ENCODE measurements at places on chromosomes 4 and X. TPM values are rescaled to one million over a fixed set of nuclear protein-coding genes. Genes with fewer than 3 reads are reported as not detected.

- no peak for DNase-seq
Observed at GRCh38 chr4:42344749-42345148, 52.5 kb upstream of the SHISA3 start.

GRCh38 chr4:80576796-80577195 is 241.3 kb downstream of the CFAP299 start:
- DNase-seq, result no peak

DNA sequence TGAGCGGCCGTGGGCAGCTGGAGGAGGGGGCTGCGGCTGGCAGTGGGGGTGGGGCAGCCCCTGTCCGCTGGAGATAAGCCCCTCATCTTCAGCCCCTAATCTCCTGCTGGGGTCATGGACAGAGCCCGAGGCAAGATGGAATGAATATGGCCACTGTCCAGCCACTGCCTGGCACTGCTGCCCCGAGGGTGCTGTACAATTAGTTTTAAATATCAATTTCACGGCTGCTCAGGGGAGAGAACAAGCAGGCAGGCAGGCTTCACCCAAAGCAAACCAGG is 64.1 kb upstream of the NKX1-1 start:
- no peak for DNase-seq

- DNase-seq, result no peak
Observed at GRCh38 chr4:5814421-5814820, 78.5 kb downstream of the CRMP1 start.

DNA sequence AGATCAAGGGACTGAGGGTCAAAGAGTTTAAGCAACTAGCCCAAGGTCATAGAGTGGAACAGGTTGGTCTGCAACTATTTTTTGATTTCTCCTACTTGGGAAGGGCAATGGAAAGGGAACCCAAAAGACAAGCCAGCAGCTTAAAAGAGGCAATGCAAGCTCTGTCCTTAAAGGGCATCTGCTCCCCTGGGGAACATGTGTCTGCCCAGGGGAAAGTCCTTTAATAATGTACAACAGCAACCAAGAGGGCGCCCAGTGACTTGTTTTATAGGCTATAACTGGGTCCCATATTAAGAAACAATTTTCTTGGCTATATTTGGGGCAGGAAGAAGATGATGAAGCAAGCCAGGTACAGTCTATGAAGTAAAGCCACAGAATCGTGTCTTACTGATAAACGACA is 54.7 kb upstream of the RBM47 start:
- DNase-seq, result no peak

DNA sequence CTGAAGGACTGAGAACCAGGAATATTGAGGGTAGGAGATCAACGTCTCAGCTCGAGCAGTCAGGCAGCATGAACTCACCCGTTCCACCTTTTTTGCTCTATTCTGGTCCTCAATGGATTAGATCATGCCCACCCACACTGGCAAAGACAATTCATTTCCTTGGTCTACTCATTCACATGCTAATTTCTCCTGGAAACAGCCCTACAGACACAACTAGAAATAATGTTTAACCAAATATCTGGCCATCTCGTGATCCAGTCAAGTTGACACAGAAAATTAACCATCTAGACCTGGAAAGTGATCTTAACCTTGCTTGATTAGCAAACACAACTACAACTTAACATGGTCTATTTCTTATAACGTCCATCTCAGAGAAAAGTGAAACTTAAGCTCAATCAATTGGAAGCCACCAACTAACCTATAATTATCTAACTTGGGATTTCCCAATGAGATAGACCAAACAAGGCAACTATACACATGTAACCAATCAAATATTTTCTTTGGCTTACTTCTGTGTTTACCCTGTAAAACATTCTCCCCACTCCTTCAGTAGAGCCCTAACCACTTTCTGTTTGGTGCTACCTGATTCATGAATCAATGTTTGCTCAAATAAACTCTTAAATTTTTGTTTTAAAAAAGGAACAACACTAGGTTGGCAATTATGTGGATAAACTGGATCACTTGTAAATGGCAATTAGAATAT is 69.7 kb upstream of the MAMLD1 start:
- DNase-seq, result no peak

DNA sequence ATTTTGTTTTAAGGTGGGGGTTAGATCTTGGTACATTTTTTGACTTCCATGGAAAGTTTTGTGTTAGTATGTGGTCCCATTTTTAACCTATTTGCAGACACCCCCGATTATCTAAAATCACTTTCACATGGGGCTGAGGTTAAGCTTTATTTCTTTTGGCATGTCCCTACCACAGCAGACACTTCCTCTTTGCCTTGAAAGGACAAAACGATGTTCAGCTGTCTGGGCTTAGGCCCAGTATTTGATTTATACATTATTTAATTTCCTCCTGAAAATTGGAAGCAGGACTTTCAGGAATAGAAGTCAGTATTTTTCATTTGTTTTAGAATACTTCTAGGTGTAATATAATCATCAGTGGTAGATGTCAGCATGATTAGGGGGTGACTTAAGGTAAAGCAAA is 112.4 kb upstream of the SPRY1 start:
- DNase-seq, result no peak

The GNRHR gene
- not detected for total RNA-seq

DNA sequence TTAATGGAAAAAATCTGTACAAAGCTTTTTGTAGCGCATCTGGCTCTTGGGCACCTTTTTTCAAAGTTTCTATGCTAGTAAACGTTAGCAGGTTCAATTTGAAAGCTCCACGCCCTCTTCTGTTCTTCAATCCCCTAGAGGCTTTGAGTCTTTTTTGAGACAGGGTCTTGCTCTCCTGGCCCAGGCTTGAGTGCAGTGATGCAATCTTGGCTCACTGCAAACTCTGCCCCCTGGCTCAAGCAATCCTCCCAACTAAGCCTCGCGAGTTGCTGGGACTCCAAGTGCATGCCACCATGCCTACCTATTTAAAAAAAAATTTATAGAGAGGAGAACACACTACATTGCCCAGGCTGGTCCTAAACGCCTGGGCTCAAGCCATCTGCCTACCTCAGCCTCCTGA is 9.2 kb downstream of the RXFP1 start:
- no peak for DNase-seq

DNA sequence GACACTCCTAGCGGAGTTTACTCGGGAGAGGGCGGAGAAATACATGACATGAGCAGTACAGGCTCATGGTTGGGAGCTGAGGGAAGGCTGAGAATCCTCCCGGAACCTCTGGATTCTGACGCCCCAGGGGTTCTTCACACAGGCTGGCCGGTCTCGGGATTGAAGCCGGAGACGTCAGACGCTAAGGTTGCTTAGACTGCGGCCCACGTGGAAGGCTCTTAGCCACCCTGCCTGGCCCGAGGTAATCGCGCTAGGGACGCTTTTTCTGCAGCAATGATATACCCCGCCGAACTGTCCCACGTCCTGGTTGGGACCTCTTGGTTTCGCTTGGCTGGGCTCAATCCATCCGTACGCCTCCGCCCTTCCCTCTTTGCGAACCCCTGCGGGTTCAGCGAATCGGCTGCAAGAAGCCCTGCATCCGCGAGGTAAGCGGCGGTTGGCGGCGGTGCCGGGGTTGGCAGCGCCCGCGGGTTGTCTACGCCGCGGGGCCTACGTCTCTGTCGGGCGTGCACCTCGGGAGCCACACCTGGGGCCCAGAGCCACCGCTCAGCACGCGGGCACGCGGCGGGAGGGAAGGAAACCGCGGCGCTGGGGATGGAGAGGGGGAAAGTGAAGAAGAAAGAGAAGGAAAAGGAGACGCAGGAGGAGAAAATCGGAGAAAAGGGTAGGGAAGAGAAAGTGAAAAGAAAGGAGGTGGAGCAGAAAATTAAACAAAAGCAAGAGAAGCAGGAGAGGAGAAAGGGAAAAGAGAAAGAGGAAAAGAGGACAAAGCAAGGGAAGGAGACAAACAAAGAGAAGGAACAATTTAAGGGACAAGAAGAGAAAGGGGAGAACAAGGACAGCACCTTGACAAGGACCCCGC is at the start of gene ARL9:
TSS of gene ARL9 (plus strand) at position 523 of the 862 bp plus-strand sequence. CDS start at position 595, 72 bp downstream.
- DNase-seq, result peak; percentile 31

DNA sequence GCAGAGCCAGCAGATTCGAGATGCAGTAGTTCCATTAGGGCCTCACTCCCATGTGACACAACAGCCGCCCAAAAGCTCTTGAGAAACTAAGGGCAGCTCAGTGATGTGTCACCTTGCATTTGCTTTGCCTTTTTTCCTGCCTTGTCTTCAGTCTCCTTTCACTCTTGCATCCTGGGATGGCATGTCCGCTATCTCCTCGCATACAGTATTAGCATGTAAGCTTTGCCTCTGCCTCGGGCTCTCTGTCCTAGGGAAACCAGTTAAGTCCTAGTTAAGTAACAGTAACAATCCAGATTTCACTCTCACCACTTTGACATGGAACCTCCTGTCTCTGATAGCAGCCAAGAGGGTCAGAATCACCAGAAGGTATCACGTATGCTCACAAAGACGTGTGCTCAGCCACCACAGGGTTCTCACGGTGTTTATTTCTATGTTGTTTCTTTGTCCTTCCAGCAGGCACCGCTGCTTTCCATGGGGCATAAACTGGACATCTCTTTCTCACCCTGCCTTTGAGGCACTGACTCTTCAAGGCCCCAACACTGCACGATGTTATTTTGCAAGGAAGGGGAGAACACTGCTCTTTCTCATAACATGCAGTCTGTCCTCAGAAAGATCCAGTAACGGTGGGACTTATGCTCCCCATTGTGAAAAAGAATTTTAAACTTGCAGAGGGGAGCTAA is 26.7 kb upstream of the SORBS2 start:
- DNase-seq, result no peak

All from mucosa of gallbladder (tissue), 1 donor.